G401 (cell line): ENCODE measurements at places on chromosomes 16 and 17.

- no peak for DNase-seq
These were observed 39.2 kb downstream of the NT5M start for GRCh38 chr17:17342242-17342945.

DNA sequence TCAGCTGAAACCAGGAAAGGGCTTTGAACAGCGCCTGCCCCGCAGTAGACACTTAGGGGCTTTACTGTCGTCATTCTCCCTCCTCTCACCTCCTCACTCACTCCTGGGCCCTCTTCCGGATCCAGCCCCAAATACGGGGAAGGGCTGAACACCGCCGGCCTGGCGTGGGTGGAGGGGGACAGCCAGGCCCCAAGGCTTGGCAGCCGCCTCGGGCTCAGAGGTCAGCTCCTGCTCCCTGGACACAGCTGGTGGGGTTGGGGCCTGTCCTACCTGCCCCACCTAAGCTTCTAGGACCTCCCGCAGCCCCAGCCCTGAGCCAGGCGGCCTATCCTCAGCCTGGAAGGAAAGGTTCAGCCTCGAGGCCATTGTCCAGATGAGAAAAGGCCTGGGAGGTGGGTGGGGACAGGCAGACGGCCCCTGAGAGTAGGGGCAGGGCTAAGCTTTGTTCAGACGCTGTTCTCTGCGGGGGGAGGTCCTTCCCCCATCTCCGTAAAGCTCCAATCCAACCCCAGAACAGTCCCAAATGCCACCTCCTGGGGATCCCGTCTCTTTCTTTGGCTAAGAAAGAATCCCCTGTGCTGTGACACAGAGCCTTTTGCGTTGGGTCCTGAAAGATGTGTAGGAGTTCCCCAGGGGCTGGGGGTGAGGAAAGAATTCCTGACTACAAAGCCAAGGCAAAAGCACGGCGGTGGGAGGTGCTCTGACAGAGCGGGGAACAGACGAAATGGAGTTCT, 881 bp upstream of the LLGL1 start:
- DNase-seq: peak; percentile 35

DNA sequence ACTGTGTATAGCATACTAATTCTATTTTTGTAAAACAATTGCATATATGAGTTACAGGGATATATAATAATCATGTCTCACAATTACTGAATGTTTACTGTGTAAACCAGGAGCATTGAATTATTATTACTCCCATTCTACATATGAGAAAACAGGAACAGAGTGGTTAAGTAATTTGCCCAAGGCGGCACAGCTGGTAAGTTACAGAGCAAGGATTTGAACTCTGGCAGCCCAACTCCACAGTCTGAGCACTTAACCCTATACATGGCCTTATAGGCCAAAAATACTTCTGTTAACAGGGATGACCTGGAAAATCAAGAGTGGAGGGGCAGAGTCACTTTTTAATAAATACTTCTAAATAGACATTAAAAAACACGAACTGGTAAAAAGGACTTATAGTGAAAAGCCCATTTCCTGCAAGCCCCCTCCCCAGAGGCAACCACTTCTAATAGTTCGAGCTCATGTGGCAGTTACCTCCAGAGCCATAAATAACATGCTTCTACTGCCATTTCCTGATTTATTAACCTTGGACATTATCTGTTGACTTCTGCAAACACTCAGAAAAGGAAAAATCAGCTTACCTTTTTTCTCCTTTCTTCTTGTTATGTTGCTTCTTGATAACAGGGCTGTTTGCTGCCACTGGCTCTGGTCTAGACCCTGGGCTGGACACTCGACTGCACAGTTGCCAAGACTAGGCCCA, 22.1 kb upstream of the ADGRG1 start:
- no peak for DNase-seq

DNA sequence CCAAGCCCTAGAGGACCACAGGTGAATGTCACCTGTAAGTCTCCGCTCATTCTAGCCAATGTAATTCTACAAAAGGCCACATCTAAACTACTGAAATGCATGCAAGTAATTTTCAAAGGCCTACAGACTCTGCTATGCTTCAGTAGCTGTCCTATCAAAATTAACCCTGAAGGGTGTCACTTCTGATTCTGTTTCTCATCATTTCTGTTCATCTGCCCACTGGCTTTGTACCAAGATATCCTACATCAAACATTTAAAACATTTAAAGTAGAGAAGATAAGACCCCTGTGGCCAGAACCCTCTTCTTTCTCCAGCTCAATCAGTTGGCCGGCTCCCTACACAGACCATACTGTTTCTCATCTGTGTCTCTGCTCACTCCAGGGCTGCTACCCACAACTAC, 21.5 kb downstream of the PHF12 start:
- DNase-seq: no peak

- peak; percentile 85 for DNase-seq
These were observed 14.6 kb downstream of the RGS11 start for GRCh38 chr16:261031-261691.

GRCh38 chr17:72266112-72266775, 145.4 kb downstream of the SOX9 start:
- DNase-seq: no peak

GRCh38 chr17:66447159-66447558, 144.7 kb downstream of the PRKCA start:
- no peak for DNase-seq

GRCh38 chr17:37170881-37171425, 204.8 kb upstream of the C17orf78 start:
- DNase-seq: no peak

- no peak for DNase-seq
These were observed 1.5 kb downstream of the CLDN7 start for GRCh38 chr17:7260651-7261378.

GRCh38 chr17:13350466-13350865, 251.3 kb downstream of the HS3ST3A1 start:
- no peak for DNase-seq

DNA sequence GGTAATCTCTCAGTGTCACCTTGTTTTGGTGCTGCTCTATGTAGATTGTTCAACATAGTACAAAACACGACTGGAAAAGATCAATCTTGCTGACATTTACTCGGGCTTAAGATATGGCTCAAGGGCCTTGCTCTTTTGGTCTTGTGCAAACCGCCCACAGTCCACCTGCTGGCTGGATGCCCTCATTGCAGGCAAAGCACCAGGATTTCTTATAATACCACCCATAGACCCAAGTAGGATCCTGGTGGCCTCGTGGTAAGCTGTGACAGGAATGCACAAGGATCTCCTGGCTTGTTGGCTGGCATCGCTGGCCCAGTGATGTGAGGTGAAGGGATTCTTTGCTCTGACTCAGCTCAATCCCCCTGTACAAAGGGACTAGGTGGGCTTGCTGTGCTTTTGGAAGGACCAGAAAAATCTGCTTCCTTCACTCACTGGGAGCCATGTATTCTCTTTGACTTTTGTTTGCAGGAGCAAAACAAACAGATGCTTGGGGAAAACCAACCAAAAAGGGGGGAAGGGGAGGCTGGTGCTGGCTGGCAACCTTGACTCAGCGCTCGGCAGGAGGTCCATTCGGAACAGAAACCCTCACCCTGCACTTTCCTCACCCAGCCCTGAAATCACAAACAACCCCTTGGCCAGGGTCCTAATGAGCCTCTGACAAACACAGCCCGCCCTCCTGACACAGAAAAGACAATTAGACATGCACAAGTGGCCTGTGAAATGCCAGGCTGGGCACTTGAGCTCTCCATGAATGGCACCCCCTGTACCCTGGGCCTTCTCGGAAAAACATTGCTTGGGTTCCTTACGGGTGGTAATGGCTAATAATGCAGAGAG, 36.6 kb upstream of the MED9 start:
- peak; percentile 31 for DNase-seq

GRCh38 chr17:40511667-40512220, 10.3 kb upstream of the TNS4 start:
- DNase-seq: no peak

DNA sequence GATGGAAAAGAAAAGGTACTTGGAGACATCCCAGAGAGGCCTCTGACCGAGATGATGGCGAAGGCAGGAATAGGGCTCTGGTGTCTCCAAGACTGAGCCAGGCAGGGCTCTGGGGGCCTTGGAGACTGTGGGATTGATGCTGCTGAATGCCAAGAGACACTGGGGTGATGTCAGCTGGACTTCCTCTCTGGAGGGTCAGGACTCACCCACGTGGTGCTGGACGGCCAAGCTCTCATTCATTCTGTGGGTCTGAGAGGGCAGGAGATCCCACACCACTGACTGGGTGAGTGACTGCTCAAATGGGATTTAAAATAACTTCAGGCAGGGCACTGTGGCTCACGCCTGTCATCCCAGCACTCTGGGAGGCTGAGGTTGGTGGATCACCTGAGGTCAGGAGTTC, 64.8 kb downstream of the NT5M start:
- no peak for DNase-seq

- DNase-seq: no peak
These were observed 12.9 kb downstream of the ZNF319 start for GRCh38 chr16:57987441-57988177.

GRCh38 chr17:72588561-72588960, 467.7 kb downstream of the SOX9 start:
- no peak for DNase-seq

GRCh38 chr17:73188011-73188410, 4.8 kb upstream of the COG1 start:
- no peak for DNase-seq

DNA sequence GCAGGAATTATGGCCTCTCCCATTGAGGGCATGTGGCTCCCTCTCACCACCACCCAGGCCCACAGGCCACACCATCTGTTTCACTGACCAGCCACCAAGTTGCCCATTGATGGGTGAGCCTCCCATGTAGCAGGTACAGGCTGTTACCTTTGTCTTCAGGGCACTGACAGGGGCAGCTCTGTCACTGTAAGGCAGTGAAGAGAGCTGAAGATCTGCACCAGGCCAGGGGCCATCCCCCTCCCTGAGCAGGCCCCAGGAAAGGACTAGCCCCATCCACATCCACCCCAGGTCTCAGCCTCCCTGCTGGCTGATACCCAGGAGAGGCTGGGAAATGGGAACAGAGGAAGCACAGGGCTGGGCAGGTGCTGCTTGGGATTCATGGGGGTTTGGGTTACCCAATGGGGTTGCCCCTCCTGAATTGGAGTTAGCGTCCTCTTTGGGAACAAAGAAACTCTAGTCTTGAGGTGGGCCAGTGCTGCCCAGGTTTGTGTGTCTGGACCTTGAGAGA, 1691.4 kb downstream of the TP53TG3F start:
- no peak for DNase-seq

DNA sequence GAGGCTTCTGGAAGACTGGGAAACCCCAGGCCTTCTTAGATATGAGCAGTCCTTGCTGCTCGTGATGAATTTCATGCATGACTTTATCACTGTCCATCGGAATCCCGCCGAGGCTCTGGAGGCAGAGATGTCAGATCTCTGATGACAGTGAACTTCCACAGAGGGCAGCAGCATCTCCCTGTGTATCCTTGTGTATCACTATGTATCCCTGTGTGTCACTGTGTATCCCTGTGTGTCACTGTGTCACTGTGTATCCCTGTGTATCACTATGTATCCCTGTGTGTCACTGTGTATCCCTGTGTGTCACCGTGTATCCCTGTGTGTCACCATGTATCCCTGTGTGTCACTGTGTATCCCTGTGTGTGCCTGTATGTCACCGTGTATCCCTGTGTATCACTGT, 160.2 kb upstream of the CHMP6 start:
- no peak for DNase-seq

DNA sequence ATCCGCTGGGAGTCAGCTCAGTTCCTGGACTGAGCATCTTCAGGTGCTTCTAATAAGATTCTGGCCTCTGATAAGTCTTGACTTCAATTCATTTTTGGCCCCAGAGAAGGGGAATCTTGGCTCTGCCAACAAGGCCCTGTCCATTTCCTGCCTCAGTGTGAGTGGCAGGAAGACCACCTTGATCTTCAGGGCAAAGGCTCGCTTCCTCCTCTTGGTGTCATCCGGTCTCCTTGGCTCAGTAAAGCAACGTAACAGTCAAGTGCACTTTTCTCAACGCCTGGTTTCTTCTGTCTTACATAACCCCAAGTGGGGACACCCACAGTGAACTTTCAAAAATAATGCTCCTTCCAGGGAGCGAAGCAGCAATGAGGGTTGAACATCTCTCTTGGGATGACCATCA, 169.8 kb downstream of the PRKCB start:
- no peak for DNase-seq

- no peak for DNase-seq
These were observed 84.2 kb downstream of the MAP2K4 start for GRCh38 chr17:12104831-12105230.

GRCh38 chr16:2180962-2181923, 15.2 kb downstream of the CASKIN1 start:
- no peak for DNase-seq

DNA sequence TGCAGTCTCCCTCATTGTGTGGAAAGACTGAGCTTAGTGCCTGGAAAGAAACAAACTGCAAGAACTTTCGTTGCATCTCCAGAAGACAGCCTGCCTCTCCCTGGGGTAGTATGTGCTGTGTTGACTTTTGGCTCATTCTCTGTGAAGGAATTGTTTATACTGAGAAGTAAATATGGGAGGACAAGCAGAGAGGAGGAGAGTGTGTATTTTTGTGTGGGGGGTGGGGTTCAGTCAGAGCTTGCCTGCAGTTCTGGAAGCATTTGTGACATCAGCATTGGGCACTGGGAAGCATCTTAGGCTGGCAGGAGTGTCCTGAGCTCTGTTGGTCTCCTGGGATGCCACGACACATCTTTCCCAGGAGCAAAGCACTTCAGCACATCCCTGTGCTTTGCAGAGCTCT, 147.9 kb downstream of the HS3ST3B1 start:
- no peak for DNase-seq

DNA sequence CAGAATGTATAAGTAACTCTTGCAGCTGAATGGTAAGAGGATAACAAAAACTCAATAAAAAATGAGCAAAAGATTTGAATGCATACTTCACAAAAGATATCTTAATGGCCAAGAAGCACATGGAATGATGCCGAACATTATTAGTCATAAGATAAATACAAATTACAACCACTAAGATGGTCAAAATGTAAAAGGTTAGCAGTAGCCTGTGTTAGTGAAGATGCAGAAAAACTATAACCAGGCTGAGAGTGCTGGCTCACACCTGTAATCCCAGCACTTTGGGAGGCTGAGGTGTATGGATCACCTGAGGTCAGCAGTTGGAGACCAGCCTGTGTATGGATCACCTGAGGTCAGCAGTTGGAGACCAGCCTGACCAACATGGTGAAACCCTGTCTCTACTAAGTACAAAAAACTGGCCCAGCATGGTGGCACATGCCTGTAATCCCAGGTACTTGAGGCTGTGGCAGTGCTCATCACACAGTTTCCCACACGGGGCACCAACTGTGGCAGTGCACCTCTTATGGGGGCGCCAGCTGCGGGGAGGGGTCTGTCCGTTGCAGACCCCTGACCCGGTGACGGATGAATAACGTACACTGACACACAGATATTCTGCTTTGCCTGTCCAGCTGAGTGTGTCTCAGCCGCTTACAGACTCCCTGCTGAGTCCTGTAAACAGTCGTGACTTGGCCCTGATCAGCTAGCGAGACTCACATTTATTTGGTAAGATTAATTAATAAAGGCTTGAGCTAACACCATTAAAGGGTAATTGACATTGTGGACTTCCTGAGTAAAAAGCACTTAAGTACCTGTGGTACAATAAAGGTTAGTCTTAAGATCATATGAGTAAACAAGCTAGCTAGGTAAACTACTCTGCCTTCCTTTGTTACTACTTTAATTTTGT, 45.7 kb upstream of the FAM20A start:
- no peak for DNase-seq

GRCh38 chr17:45262516-45263476, 902 bp upstream of the SPATA32 start:
- peak; percentile 37 for DNase-seq
